HCEC 1CT (cell line): ENCODE measurements at places on chromosomes 2 and 18.

DNA sequence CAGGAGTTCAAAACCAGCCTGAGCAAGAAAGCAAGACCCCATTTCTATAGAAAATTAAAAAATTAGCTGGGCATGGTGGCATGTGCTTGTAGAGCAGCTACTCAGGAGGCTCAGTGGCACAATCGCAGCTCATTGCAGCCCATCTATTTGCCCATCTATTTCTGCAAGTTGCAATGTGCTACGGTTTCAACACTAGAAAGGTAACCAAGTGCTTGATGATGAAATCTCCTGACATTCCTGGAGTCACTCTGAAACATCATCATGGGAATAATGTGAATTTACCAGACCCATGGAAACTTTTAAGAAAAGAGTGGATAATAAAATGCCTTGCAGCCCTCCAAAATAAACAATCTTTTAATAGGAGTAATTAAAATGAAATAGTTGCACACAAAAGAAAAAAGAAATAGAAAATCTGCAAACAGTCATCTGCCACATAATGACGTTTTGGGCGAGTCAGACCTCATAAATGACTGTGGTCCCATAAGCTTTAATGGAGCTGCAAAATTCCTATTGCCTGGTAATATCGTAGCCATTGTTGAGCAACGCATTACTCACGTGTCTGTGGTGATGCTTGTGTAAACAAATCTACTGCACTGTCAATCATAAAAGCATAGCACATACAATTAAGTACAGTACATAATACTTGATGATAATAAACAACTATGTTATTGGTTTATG lies 46.6 kb upstream of the AMMECR1L start:
- peak; percentile 75 for DNase-seq

DNA sequence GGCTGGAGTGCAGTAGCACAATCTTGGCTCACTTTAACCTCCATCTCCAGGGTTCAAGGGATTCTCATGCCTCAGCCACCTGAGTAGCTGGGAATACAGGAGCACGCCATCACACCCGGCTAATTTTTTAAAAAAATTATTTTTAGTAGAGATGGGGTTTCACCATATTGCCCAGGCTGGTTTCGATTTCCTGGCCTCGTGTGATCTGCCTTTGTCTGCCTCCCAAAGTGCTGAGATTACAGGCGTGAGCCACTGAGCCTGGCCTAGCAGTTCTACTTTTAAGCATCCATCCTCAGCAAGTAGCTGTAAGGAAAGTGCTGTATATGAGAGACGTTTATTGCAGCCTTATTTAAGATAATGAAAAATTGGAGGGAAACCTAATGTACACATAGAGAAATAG lies 79.7 kb downstream of the ZDBF2 start:
- no peak for DNase-seq

DNA sequence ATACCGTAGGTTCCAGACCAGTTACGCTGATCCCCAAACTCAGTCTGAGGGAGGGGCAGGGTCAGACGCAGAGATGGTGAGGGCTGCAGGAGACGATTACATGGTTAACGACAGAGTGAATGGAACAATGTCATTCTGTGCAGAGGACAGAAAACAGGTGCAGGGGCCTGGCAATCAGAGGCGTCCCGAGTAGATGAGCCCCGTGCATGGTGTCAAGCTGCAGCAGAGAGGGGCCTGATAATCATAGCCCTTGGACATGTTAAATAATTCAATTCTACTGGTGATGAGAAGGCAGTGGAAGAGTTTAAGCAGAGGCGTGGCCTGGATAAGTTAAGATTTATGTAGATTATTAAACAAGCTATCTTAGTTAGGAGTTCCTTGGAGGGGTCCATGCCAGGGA lies 178.6 kb downstream of the MYT1L start:
- no peak for DNase-seq

DNA sequence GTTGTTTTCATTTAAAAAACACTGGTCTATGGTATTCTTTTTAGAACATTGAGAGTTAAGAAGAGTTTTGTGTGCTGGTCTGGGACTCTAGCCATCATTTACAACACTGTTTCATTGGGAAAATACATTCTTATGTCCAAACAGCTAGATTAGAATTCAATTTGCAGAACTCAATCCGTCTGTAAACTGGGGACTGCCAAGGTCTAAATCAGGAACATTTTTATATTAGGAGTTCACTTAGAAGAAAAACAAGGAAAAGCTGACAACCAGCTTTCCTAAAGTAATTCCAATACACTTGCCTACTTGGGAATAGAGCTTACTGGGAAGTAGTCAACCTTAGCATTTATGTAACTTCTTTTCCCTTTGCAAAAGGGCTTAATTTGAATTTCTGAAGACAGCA lies 91.5 kb upstream of the RNF152 start:
- DNase-seq: no peak

GRCh38 chr18:75075016-75075305 lies 134.0 kb downstream of the PTGR3 start:
- no peak for DNase-seq

- no peak for DNase-seq
These were observed 64.7 kb upstream of the ST3GAL5 start for GRCh38 chr2:85953476-85953875.

DNA sequence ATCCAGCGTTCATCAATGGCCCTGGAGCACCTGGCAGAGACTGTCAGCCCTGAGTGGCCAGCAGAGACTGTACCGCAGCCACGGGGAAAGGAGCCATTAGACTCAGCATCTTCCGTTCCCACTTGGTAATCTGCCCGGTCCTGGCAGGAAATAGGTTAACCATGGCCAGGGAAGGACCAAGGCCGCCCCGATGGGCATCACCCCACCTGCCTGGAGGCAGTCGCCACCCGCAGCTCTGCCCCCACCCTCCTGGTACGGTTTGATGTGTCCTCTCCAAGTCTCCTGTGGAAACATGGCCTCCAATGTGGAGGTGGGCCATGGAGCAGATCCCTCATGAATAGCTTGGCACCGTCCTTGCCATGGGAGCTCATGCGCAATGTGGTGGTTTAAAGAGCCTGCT lies 75.3 kb downstream of the RTP5 start:
- no peak for DNase-seq

DNA sequence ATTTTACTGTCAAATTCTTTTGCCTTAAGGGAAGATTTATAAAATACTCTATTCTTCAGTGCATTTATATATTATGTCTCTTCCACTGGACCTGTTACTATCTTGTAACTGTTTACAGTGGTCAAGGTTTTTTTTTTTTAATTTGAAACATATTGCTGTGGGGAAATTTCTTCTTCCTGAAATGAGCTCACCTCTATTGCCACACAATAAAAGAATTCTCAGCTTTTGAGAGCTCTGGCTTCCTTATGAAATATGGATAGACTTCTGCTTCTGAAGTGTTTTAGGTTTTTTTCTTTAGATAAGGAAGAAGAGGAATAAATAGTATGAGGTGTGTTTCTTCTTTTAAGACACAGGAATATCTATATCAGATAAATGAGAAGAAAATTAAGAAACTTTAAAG lies 7.7 kb downstream of the VRK2 start:
- DNase-seq: peak; percentile 32

DNA sequence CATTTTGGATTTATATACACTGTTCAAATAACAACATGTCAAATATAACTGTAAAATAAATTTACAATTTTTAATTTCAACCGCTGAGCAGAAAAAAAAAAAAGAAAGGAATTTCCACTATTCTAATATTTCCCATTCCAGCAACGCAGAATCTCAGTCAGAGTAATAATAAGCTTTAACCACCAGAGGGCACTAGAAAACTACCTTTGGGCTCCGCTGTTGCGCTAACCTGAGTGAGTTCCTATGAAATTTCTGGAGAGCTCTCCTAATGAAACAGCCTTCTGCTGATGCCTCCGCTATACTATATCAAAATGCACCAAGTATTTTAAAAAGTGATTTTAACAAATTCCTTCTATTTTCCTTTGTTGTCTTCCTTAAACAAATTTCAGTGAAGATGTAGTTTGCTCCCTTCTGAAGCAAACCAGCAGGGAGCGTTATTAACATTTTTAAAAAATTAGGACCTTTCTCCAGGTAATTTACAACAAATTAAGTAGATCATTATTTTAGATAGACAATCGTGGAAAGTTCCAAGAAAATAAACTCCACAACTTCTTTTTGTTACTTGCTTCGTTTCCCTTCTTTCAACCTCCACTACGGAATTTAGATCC lies 23.0 kb downstream of the ERMN start:
- DNase-seq: peak; percentile 49

GRCh38 chr2:52622266-52622665 lies 1145.3 kb upstream of the CHAC2 start:
- no peak for DNase-seq

- DNase-seq: no peak
These were observed 792.2 kb downstream of the SLC4A3 start for GRCh38 chr2:220419647-220420046.

GRCh38 chr2:237485844-237486243 lies 1.2 kb upstream of the MLPH start:
- DNase-seq: no peak

DNA sequence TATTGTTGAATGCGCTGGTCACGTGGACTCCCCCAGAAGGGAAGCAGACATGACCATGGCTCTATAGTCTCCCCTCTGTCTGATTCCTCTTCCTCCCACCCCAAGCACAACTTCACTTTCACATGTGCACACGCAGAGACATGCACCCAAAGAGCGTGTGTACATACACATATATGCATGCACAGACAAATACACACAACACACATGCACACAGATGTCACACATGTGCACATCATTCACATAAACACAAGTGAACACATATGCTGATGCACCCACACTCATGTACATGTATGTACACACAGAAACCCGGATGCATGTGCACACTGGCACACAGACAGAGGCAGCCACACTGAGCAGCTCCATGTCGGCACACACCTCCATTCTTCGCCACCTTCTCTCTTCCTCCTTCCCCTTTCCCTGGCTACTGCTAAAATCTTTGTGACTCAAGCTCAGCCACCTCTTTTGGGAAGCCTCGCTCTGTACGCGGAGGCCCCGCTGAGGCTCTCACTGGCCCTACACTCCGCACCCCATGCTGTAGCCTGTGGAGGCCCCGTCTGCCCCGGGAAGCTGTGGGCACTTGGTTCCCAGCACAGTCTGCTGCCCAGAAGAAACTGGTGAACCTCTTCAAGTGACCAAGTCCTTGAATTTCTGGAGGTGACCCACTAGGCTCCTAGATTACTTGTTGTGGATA lies 101.6 kb upstream of the TEX51 start:
- DNase-seq: no peak

DNA sequence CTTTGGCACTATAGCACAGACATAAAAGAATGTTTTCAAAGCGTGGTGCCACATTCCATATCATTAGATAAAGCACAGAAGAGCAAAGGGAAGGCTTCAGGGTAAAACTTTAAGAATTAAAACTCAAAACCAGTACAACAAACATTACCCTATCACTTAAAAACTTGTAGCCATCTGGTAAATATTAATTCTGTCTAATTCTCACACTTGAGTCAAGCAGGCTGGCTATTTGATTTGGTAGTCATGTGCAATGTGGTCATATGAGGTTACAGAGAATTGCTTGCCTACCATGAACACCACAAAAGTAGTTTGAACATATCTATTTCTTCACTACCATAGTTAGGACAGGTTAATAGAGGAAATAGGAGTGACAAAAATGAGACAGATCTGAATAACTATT lies 244.9 kb downstream of the IRS1 start:
- no peak for DNase-seq

DNA sequence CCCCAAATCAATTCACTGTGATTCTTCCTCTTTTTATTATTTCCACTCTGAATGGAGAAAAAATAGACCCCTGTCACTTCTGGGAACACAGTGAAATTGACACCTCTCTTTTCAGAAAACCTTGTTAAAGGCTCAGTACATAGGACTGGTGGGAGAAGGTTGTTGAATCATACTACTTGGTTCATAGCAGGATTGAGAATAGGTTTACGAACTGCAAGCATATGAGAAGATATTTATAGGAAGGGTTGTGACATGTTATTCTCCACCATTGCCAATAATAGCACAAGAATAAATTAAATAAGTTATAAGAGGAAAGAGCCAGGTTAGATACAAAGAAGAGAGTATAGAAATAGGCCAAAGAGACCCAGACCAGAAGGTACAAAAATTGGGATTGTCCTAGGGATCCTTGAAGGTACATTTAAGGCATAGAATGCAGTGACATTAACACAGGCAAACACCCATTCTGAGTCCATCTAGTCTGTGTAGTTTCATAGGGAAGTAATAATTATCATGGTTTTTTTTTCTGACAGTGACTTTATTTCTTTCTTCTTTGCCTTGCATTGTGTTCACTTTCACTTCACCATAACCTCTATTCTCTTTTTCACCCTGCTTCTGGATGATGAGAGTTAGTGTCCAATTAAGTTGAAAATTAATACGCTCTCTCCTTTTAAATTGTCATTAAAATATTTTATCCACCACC lies 21.8 kb upstream of the SERPINE2 start:
- no peak for DNase-seq
